ENCODE measurements at places on chromosomes 2 and 18.

DNA sequence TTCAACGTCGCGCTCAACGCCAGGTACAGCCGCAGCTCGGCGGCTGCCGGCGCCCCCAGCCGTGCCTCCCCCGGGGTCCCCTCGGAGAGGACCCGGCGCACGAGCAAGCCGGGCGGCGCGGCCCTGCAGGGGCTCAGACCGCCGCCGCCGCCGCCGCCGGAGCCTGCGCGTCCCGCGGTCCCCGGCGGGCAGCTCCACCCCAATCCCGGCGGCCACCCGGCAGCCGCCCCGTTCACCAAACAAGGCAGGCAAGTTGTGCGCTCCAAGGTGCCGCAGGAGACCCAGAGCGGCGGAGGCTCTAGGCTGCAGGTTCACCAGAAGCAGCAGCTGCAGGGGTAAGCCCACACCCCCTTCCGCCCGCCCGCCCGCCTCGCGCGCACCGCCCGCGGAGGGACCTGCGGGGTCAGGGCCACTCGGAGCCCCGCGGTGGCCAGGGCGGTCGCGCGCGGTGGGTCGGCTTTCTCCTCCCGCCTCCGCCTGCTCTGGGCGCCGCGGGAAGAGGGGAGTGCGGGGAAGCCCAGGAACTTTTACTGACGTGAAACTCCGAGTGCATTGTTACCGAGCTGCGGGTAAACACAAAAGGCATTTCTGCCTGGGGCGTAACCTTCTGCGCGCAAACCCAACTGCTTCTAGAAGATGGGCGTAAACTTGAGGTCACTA is 861 bp downstream of the LTBP1 start:
- DNase-seq, result no peak

GRCh38 chr2:236464140-236464539 is 105.5 kb upstream of the ACKR3 start:
- no peak for DNase-seq

DNA sequence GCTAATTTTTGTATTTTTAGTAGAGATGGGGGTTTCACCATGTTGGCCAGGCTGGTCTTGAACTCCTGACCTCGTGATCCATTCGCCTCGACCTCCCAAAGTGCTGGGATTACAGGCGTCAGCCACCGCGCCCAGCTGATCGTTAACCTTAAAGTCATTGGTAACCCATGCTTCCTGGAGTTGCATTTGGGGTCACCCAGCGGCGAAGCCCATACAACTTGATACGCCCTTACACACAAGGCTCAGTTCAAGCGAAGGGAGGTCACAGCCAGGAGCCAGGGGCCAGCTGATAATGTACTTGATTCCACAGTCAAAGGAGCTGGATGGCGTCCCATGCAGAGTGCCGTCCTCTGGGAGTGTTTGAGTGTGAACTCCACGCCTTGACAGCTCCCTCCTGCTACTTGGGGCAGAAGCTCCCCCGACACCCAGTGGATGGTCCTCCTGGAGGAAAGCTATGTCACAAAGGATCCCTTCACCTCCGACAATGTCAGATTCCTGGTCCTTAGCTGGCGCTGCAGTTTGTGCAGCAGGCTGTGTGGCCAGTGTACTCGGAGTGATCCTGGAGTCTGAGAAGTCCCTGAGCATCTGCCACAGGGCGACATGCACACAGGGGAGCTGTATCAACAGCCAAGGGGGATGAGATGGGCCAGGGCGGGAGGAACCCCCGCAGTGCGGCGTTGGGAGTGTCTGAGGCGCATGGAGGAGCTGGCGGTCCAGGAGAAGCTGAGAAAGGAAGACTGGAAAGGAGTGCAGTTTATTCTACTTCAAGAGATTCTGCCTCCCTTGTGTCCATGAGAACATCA is 7.9 kb downstream of the CLHC1 start:
- no peak for DNase-seq

- DNase-seq, result no peak
Observed at GRCh38 chr2:100216015-100216414, 73.6 kb upstream of the AFF3 start.

DNA sequence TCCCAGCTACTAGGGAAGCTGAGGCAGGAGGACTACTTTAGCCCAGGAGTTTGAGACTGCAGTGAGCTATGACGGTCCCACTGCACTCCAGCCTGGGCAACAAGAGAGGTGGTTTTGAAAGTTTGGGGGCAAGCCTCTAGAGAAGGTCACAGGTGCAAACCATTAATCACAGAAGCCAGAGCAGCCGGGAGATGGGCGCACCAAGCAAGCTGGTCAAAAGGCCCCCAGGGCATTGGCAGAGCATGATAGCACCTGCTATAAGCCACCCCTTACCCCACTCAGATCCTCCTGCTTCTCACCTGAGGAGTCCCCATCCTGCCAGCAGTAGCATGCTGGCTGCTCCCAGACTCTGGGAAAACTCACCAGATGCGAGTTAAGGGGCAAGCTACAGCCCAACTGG is 116.1 kb upstream of the RAB12 start:
- no peak for DNase-seq

Measured in stimulated activated CD8-positive, alpha-beta memory T cell treated with anti-CD3 and anti-CD28 coated beads, Interleukin-15, amount 100 ng/mL, for 4 hours (primary cell).